Activated CD8-positive, alpha-beta memory T cell treated with anti-CD3 and anti-CD28 coated beads for 1 hour (primary cell): ENCODE measurements at places on chromosomes 12 and 14.

DNA sequence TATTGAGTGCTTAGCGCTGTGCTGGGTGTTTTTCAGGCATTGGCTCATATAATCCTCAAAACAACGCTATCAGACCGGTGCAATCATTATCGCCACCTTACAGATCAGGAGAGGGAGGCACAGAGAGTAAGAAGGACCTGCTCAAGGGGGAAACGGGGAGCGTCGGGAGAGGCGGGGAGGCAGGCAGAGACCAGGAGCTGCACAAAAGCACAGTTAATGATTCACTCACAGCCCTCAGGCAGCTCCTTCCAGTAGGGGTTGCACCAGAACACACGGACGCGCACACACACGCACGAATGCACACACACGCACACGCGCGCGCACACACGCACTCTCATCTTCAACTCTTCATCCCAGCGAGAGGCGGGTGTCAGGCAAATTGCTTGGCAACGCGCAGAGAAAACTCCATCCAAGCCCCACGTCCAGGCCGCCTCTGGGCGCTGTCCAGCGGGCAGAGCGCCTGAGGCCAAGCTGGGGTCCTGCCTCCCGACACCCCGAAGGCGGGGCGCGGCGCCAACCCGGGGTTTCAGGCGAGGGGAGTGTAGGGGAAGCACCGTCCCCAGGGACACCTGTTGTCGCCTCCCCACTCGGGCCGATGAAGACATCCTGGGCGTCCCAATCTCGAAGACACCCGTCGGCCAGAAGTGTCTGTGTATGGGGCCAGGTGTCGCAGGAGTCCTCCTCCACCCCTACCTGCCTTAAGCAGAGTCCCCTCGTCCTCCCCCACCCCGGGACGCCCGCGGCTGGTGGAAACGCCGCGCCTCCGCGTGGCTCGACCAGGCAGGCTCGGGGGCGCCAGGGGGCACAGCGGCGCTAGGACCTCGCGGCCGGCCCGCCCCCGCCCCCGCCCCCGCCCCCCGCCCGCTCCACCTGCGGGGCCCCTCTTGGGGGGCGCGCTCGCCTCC, 35.5 kb upstream of the STON2 start:
- DNase-seq: no peak

DNA sequence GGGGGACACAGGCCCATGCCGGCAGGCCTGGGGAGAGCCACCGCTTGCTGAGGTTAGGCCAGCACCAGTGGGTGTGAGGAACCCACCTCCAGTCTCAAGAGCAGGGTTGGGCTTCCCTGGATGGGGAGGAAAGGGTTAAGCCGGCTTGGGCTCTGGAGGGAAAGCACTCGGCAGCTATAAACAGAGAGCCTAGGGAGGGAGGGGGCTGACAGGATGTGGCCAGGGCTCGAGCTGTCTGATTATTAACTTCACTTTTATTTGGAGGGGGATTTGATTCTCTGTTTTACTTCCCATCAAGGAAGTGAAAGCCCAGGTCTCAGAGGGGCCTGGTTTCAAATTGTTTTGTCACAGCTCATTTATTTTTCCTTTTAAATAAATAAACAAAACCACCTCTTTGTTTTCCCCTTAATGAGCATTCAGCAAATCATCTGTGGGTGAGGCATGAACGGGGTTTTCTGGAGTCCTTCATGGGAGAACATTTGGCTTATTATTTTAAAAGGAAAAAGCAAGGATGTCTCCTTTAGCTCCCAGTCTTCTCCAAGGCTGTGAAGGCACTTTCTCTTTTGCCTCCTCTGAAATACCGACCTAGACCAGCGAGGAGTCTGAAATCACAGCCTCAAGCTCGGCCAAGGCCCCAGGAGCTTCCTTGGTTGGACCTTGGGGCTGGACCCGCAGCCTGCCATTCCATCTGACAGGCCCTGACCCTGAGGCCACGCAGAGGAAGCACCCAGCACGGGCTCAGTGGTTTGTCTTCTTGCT, 21.9 kb upstream of the ZFP36L1 start:
- DNase-seq: no peak

GRCh38 chr12:48995086-48995879, 3.9 kb downstream of the DDN start:
- DNase-seq: no peak

DNA sequence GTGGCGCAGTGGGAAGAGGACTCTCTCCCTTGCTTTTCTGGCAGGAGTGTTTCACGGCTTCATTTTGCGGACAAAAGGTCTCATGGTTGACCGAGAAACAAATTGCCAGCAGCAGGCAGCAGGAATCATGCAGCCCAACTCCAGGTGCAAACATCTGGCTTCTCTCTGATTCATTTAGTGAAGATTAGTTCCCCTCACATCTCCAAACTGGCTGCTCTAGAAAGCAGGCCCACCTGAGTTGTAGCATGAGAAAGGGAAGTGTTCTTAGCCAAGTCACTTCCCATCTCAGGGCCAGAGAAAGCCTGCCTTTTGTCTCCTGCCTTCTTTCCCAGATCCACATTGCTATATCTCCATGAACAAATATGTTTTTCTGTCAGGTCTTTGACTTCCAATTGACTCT, 120.8 kb upstream of the CCDC196 start:
- DNase-seq: no peak

- no peak for DNase-seq
Observed at GRCh38 chr12:64036414-64036813, 185.7 kb downstream of the KICS2 start.

DNA sequence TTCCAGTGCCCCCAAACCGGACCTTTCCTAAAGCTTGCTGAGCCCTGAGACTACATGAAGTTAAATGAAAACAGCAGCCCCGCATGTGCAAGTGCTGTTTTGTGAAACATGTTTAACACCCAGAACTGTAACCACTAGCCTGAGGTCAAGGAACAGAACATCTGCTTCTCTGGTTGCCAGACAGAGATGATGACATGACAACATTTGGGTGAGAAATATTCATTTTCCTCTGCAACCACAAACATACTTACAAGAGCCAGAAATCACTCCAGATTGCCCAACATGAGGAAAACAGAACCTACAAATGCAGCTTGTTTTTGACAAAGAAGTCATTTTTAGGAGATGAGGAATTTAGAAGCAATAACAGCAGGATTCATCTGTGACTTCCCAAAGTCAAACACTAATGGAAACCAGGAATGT, 110.4 kb downstream of the BCAT1 start:
- DNase-seq: no peak

GRCh38 chr12:62834971-62835547, 99.9 kb downstream of the PPM1H start:
- DNase-seq: no peak
